ENCODE measurements at places on chromosomes 5 and 9. TPM values are rescaled to one million over a fixed set of nuclear protein-coding genes. Genes with fewer than 3 reads are reported as not detected.

GRCh38 chr9:13110766-13111417 lies 168.6 kb downstream of the MPDZ start:
- DNase-seq = no peak

DNA sequence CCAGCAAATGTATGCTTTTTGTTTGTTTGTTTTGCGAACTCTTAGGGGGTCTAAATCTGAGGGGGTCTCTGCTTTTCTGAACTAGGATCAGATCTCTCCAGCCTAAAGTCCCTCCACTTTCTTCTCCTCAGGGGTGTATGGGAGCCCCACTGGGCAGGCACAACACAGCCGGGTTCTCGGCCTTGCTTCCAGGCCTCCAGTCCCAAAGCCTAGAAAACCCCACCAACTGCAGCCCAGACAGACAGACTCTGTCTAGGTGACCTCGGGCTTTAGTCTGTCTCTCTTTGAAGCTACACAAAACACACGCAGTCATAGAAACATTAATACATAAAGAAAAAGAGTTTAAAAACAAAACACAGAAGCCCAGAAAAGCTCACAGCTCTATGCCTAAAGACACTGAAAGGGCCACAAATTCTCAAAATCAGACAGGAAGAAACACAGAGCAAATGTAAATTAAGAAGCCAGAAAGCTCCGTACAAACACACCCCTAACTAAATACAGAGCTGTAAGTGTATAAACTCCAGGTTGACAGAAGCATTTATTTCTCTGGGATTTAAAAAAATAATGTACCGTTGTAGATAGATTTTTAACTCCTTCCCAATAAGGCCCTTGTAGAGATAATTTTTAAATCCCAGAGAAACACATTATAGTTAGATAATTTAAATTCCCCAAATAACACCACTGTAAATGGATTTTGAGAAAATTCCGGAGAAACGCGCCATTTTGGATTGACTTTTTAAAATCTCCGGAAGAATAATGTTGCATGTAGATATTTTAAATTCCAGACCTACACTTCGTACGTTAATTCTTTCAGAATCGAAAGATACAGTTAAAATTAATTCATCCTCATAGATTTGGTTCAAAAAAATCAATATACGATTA lies 2.0 kb downstream of the PITX1 start:
- DNase-seq = no peak

DNA sequence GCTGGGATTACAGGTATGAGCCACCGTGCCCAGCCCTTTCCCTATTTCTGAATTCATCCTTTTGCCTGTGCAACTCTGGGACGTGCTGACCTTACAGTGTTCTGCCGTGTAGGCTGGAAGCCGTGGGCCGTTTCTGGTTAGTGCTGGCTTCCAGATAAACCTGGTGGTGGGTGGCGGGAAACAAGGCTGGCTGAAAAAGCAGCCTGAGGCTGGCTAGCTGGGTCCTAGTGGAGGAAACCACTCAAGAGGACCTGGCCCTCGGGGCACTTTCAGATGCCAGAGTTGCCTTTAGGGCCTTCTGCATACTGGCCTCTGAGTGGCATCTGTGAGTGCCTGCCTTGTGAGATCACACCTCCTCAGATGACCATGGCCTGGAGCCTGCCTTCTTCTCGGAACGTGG lies 26.9 kb downstream of the GALNT12 start:
- no peak for DNase-seq

DNA sequence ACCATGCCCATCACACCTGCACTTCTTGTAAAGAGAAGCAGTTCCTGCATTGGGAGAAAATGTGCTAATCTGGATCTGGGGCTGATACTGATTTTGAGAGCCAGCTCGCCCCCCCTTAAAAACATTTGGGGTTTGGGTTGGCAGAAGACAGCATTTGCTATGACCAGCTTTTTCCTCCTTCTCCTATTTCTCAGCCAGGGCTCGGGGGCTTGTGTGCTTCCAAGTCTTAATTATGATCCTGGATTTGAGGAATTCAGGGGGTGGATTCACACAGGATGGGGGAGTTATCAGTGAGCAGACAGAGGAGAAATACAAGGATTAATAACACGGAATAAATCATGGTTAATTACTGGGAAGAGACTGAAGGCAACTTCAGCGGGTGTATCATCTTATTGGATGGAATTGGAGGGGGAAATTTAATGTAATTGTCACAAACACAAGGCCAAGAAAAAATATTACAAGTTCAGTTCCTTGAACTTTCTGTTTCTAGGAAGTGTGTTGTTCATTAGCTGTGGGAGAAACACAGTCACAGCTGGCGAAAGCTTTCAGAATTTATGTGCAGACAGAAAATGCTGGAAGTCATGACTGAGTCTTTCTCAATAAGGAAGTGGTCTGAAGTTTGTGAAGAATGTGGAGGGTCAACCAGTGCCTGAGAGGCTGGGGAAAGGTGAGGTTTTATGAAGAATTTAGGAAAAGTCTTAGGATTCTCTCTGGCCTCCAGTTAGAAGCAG lies 15.3 kb downstream of the C9orf152 start:
- no peak for DNase-seq

DNA sequence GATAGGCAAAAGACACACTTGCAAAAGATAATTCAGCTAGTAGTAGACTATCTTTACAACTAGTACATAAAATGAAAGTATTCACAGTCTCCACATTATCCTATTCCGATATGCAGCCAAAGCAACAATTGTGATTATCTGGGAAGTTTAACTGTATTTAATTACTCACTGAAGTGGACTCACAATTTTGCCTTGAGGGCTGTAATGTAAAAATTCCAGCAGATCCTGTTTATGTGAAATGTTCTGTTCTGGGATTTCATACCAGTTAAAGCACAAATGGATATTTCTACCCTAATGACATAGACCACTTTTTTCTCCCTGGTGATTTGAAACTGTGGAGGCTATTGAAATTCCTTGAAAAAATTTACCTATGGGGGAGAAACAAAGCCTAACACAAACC lies 474.4 kb upstream of the EDIL3 start:
- DNase-seq = no peak

GRCh38 chr5:14167211-14167845 lies 24.2 kb downstream of the TRIO start:
- DNase-seq = peak; percentile 35

GRCh38 chr5:28369418-28369817 lies 1331.0 kb upstream of the CDH9 start:
- DNase-seq = no peak

DNA sequence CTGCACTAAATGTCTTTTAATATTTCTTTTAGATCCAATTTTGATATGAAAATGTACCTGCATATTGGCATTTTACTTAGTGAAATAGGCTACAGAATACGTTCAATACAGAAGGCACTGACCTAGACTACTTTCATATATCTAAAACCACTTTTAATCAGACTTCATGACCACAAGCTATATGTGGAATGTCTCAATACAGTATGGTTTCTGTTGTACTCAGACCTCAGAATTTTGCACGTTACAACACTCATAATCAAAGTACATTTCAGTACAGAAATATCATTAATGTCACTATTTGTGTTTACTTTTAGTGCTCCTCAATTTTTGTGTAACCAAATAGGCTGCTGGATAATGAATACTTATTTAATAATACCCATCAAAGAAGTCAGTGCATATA lies 74.8 kb downstream of the MEF2C start:
- DNase-seq = no peak

DNA sequence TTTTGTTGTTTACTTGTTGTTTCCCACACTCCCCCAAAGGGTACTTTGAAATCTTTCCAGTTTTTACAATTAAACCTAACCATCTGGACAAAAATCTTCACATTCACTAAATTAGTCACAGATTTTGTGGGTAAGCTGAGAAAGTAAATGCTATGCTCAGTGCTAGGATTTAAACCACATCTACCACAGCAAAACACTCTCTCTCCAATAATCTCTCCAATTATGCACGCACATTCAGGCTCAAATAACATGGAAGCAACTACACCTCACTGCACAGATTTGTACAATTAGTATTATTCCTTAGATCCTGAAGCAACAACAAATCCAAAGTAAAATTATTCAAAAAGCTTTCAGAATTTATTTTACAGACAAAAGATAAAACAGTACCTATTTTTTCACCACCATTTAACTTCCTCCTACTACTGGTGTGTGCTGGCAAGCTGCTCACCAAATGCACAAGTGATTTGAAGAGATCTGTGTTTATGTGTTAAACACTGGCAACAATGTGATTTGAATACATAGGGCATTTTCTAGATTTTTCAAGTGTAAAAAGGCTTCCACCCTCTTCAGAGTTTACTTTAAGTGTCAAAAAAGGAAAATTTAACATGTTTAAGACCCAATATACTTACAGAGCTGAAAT lies 16.6 kb downstream of the ZNF608 start:
- DNase-seq = peak; percentile 14

DNA sequence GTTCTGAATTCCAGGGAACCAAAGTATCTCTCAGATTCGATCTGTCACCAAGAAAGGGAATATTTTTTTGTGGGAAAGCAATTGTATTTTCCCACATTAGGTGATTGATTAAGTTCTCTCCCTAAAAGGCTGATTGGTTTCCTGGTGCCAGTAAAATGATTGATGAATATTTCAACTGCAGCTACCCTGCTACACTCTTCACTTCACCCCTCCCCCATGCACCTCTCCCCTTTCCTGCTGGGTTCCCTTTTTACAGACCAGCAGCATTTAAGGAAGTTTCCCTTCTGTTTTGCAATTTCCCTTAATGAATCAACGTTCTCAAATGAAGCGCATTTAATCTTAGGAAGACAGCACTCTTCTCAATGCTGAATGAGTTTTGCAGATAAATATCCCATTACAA lies 13.1 kb downstream of the NR6A1 start:
- peak; percentile 66 for DNase-seq

The BTNL8 gene
- not detected for total RNA-seq

The ERP44 gene
- 22.4 TPM for total RNA-seq

The NR5A1 gene
- total RNA-seq = 0.37 TPM

The C5orf58 gene
- not detected for total RNA-seq

The TRIP13 gene
- 32.4 TPM for total RNA-seq

The PCDHB13 gene
- 3.3 TPM for total RNA-seq

The SPATA6L gene
- total RNA-seq = 1.9 TPM

All from endodermal cell (in vitro differentiated cells).